ENCODE measurements at places on chromosomes 7 and 10. TPM values are rescaled to one million over a fixed set of nuclear protein-coding genes. Genes with fewer than 3 reads are reported as not detected.

GRCh38 chr7:123647106-123647730 is 8.4 kb upstream of the LMOD2 start:
- DNase-seq: no peak

GRCh38 chr7:12323415-12323814 is 80.2 kb downstream of the VWDE start:
- DNase-seq: no peak

GRCh38 chr7:12732428-12732827 is 45.0 kb downstream of the ARL4A start:
- DNase-seq: no peak

Gene TSC22D4
- polyA plus RNA-seq: 53.7 TPM

Gene SUN1
- polyA plus RNA-seq: 203 TPM

All from heart right ventricle (tissue), 16 donors.